ENCODE measurements at places on chromosomes 2 and 18.

DNA sequence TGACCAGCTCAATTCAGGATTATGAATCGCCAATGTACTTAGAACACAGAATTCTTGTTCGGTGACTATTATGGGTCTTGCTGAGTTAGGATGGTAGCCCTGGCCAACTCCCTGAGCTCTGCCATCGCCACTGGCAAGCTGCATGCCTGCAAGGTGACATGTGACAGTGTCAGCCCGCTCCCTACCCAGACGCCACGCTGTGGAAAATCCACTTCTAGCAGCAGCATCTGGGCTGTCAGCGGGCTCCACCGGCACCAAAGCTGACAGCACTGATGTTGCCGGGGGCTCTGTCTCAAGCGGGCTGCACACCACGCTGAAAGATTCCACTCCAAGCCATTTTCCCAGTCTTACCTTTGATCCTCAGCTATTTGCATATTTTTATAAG lies 100.7 kb downstream of the MYT1L start:
- DNase-seq, result no peak

- peak; percentile 65 for DNase-seq
Observed at GRCh38 chr2:127049927-127050802, 56.8 kb downstream of the BIN1 start.

GRCh38 chr2:233217892-233218377 lies 33.5 kb upstream of the ATG16L1 start:
- DNase-seq, result peak; percentile 99

DNA sequence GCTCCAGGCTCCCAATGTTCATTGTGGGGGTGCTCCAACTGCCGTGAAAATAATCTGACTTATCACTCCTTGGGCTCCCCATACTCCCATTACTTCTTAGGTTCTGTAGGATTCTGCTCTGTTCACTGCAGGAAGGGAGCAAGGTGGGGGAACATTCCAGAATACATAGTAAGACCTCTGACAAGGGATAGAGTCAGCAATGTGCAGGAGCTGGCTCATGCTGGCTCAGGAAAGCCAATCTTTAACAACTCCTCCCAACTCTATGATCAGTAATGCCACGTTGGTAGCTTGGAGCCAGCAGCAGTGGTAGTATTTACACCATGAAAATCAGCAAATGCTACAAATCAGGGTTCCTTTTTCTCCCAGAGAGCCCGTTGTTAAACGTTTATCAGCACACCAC lies 44.4 kb downstream of the FECH start:
- DNase-seq, result no peak

DNA sequence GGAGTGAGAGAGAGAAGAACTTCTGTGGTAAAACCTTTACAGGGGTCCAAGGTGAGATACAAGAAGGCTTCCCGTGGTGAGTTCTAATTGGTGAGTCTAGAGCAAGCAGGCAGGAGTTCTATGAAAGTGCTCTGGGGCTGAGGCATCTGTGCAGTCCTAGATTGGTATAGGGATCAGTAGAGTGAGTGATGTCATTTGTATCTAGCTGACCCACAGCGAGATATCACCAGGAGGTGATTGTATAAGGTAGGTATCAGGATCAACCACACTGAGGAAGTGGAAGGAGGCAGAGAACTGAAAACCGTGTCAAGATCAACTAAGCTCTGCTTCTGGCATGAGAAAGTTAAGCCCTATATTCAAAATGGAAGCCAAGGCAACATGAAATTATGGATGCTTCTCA lies 1648.9 kb upstream of the TMEFF2 start:
- DNase-seq, result no peak

- no peak for DNase-seq
Observed at GRCh38 chr2:206096876-206097275, 10.9 kb upstream of the INO80D start.

DNA sequence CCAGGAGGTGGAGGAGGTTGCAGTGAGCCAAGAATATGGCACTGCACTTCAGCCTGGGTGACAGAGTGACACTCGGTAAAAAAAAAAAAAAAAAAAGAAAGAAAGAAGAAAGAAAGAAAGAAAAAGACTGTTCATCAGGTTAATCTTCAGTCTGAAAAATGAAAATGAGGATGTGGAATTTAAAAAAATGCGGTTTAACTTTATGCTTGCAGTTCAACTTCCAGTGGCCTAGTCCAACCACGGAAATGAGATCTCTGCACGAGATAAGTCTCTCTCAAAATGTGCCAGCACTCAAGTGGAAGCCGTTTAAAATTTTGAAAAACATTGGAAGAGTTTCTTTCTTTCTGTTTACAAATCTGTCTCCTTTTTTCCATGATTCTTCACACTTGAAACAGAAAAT lies 112.1 kb downstream of the DOCK10 start:
- DNase-seq, result no peak

DNA sequence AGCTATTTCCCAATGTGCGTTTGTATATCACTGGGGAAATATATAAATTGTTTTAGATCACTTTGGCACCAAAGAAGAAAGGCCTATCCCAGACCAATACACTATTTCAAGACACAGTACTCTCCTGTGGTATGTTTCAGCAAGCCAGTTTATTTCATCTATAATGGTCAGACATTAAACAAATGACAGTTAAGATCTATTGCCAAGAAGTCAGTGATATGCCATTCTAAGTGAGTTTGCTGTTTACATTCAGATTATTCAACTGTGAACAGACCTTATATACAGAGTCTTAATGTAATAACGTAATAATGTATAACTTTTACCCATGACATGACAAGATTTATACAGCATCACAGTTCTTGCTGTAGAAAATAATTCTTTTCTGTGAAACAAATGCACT lies 352.7 kb downstream of the CDH7 start:
- no peak for DNase-seq

Data from erythroblast (primary cell).